ENCODE measurements at places on chromosomes 4 and X.
A peak's percentile ranks its signal among the peaks of the same experiment; 100 is the strongest.

DNA sequence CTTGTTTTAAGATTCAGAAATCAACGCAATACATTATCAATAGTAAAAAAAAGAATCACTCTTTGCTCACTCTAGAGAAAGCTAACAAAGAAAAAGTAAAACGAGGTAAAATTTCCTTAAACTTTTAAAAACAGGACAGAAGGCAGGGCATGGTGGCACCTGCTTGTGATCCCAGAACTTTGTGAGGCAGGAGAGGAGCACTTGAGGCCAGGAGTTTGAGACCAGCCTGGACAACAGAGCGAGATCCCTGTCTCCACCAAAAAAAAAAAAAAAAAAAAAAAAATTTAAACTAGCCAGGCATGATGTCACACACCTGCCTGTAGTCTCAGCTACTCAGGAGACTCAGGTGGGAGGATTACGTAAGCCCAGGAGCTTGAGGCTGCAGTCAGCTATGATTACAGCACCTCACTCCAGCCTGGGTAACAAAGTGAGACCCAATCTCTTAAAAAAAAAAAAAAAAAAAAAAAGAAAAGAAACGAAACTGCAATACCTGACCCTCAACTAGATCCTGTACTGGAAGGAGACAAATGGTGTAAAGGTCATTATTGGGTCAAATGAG lies 3.5 kb downstream of the CCNI start:
- DNase-seq = no peak

GRCh38 chr4:19940861-19941260 lies 310.8 kb upstream of the SLIT2 start:
- no peak for DNase-seq

GRCh38 chr4:37715889-37716402 lies 29.8 kb upstream of the RELL1 start:
- no peak for DNase-seq

DNA sequence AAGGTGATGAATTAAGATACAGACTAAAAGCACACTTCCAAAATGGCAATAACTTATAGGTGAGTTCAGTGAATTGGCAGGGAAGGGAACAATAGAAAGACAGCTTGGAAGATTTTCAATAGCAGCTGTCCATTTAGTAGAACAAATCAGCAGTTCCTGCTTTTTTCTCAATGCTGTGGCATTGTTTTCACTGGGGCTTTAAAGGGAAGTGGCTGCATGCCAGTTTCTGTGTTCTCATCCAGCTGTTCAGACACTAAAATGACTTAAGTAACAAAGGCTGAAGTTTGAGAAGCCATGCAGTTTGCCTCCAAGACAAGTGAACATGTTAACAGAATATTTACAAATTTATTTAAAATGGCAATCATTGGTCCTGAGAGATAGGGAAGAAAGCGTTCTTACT lies 291.9 kb downstream of the FAM47A start:
- DNase-seq = no peak

DNA sequence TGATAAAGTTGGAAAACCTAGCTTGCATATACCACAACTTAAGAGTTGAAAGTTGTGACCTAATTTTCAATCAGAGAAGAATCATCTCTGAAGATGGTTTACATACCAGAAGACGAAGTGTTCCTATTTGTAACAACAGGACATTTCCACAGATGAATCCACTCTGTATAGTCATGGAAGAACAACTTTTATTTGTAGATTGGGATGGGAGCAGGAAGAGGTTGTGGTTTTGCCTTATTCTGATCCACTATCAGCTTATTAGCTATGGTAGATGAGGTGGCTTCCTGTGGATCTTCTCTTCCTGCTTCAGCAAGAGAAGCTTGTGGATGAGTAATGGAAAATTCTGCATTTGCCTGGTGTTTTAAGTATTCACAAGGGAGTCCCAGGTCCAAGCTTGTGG lies 18.6 kb upstream of the SUPT20HL1 start:
- DNase-seq = no peak

DNA sequence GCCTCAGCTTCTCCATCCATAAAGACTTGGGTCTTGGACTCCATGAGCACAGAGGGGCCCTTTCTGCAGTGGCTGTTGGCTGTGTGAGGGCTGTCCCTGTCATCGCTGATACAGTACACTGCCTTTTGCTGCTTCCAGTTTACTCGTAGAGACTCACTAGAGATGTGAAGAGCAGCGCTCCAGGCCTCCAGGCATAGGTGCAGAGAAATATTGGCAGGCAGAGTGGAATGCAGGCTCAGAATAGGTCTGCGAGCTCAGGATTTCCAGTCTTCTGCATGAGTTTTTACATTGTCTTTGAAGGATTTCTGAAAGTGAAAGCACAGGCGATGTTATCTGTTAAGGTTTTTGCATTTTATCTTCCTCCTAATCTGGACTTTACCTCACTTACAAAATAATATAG lies 97.4 kb downstream of the AASDH start:
- no peak for DNase-seq

- peak; percentile 46 for DNase-seq
These were observed 29.5 kb upstream of the MAP3K15 start for GRCh38 chrX:19544693-19545305.

DNA sequence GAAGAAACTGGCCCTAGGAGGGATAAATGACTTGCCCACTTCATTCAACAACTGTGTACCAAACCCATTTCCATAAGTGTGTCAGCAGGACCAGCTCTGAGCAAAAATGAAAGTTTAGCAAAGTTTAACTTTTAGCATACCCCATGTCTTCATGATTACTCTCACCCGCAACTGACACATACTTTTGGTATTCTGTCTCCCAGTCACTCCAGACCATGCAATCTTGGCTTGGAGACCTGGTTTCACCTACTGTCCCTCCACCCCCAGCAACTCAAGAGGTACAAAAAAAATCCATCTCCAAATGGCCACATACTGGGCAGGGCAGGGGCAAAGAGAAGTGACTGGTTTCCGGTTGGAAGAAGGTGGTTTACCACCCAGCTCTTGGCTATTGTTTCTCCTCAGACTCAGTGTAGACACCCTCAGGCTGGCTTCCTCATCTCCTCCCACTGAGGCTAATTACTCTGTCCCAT lies 79.8 kb downstream of the RLIM start:
- no peak for DNase-seq

DNA sequence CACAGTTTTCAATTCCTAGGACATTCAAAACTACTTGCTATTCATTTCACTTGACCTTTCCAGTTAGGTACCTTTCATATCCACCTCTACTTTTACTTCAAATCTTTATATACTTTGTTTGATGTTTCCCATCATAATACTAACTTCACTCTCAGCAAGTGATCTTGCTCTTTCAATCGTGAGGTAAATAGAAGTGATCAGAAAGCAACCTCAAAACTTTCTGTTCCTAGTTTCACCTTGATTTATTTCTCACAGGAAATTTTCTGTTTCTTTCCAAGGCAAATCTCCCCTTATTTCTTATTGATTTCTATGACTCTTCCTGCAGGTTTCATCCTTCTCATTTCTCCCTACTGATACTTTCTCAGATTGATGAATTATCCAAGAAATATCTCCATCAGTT lies 623.5 kb downstream of the FSTL5 start:
- DNase-seq = no peak

GRCh38 chr4:47913330-47913729 lies 1.1 kb downstream of the NFXL1 start:
- DNase-seq = no peak

GRCh38 chrX:2521927-2522386 lies 21.2 kb upstream of the DHRSX start:
- no peak for DNase-seq

DNA sequence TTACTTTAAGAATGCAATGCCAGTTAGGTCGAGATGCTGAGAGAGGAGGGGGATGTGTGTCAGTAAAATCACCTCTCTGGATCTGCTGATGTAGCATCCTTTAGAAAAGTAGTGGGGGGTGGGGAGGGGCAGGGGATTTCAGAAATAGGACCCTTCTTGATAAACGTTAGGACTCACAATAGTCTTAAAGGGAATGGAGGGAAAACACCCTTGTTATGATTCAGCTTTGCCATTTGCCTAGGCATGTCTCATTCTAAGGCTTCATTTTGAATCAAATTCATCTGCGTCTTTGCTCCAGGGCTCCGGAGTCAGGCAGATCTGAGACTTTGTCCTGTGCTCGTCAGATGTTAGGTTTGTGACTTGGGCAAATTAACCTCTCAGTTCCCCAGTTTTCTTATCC lies 879 bp downstream of the SH2D1A start:
- DNase-seq = no peak

DNA sequence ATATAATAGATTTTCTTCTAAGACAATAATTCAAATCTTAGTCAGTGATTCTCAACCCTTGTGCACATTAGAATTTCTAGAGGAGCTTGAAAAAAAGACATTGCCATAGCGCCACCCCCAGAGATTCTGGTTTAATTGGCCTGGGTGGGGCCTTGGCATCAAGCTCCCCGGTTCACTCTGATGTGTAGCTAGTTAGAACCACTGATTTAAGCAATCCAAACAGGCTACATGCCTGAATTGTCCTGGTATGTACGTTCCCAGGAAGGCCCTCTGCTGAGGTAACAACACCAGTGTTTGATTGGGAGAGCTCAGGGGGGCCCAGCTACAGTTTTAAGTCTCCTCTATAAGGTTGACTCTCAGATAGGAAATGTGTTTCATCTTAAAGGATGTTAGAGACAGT lies 1.3 kb upstream of the ATP10D start:
- DNase-seq = no peak

- no peak for DNase-seq
These were observed 548.6 kb downstream of the TLL1 start for GRCh38 chr4:166421556-166422156.

DNA sequence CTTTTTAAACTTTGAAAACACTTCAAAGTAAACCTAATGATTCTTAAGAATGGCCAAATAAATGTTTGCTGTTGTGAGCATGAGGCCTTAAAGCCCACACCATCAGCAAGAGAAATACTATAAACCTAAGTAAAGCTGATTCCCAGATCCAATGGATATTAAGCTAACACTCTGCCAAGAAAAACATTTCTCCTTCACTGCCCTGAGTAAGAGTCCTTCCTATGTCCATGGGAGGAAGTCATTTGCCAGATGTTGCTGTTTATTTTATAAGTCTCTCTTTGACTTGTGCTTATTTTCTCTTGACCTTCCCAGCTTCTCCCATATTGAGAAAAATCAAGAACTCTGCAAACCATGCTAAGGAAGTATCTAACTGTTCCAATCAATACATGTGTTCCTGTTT lies 154.3 kb upstream of the EDNRA start:
- no peak for DNase-seq

Measured in SHP77 (cell line).